Activated CD4-positive, alpha-beta T cell treated with anti-CD3 and anti-CD28 coated beads, Interleukin-2, Interleukin-6, amounts not matched to agents 100 ng/mL and 50 ng/mL, durations not matched to agents 16 hours and 8 hours (primary cell): ENCODE measurements at places on chromosomes 4 and X.

DNA sequence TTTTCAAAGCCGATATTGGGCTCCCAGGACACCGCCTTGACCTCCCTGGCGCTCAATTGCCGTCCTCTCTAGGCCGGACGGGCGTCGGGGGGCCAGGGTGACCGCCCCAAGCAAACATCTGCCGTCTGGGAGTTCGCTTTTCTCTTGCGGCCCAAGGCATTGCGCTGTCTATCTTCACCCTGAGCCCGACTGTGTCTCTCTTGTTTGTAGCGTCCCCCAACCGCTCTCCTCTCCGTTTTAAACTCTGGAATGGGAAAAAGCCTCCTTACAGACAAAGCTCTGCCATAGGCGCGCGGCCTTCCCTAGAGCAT, 551 bp upstream of the ARX start:
- DNase-seq, result no peak

GRCh38 chr4:13640149-13640940, 12.8 kb upstream of the BOD1L1 start:
- no peak for DNase-seq

GRCh38 chrX:38305971-38306370, 21.3 kb downstream of the RPGR start:
- no peak for DNase-seq

DNA sequence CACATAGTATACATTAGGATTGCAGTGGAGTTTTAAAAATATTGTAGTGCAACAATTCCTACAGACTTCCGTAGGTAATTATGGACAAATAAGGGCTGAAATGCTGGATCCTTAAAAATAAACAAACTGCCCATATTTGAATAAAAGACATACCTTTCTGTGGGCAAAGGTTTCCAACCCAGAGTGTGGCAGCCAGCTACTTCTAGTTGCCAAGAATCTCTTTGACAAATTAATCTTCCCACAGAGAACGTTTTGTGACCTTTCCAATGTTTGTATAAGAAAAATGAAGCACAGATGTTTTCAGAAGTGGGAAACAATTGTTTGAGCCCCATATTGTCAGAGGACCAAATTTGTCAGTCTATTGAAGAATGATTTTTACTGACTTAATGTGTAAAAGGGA, 21.1 kb downstream of the GRPR start:
- no peak for DNase-seq

DNA sequence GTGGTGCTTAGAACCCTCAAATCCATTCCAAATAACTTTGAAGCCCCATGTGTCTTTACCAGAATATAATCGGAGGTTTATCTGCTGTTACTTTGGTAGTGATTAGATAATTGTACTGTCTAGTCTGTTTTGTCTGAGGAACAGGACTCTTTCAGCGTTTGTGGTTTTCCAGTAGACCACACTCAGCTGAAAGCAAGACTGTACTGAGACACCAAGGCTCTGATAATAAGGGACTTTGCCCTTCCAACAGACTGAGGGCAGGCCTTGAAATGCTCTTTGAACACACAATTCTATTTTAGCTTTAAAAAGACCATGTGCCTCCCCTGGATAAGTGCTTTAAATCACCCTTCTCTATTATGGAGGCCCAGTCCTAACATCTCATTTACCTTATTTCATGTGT, 76.1 kb downstream of the KLHL8 start:
- no peak for DNase-seq

GRCh38 chr4:164977243-164978164, at the start of gene TRIM61:
Gene TRIM61 (minus strand): TSS chr4:164977657. CDS start chr4:164970002, 7,655 bp downstream.
- peak; percentile 27 for DNase-seq

DNA sequence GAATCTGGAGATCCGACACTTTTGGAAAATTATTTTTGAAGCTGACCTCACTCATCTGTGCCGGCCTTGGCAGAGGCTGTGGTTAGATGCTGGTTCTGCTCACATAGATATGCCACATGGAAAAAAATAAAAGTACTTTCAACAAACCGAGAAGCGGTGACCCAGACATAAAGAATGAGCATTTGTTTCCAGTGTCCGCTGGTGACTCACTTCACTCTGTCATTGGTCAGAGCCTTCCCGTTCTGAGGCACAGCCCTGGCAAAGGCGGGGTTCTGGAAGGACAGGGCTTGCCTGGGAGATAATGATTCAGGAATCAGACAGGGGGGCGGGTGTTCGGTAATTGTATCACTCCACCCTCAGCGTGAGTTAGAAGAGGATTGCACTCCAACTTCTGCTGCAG, 172.4 kb upstream of the MXRA5 start:
- no peak for DNase-seq

DNA sequence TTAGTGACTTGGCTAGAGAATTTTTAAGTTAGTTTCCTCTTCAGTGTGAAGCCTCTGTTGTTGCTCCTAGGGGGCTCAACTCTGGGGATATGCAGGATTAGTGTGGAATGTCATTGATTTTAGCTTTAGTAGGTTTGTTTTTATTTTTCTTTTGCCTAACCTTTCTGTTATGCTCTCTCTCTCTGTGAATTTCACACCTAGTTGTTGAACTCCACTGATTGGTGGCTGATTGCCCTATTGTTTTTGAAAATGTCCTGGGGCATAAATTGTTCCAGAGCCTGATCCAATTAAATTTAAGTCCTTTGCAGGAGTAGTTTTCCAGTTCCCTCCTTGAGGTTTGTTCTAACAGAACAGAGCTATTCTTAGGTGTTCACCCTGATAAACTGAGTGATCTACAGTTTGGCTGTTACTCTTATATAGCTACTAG, 393.3 kb upstream of the CTSO start:
- no peak for DNase-seq

GRCh38 chr4:107183155-107183774, 147.2 kb upstream of the DKK2 start:
- DNase-seq, result peak; percentile 51

- DNase-seq, result peak; percentile 21
Measured at GRCh38 chr4:81422595-81422994, 49.1 kb downstream of the RASGEF1B start.

DNA sequence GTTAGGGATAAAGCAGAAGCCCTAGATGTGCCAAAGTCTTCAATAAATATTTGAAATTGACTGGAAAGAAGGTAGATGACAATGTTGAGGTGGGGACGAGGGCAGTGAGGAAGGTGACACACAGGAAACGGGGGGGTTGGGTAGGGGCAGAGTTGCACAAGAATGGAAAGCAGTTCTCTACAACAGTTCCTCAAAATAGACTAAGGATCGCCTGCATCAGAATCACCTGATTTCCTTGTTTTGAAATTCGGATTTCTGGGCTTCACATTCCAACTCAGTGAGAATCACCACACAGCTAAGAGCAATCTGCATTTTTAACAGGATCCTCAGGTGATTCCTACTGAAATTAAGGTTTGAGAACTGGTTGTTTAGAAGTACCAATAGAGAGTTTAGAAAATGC, 70.6 kb downstream of the ARFIP1 start:
- peak; percentile 43 for DNase-seq
